Esophagus squamous epithelium (tissue), 5 donors: ENCODE measurements at places on chromosomes 11 and 22. TPM values are rescaled to one million over a fixed set of nuclear protein-coding genes. Genes with fewer than 3 reads are reported as not detected.

GRCh38 chr11:72591785-72592502, 82.3 kb downstream of the PDE2A start:
- H3K27ac ChIP-seq: no peak overlapping the region
- no peaks in the 10 kb centered on the region for H3K27me3 ChIP-seq
- no peak for DNase-seq
- H3K4me1 ChIP-seq: peaks cover 5% of the 10 kb centered on the region
- no peak overlapping the region for H3K4me3 ChIP-seq

DNA sequence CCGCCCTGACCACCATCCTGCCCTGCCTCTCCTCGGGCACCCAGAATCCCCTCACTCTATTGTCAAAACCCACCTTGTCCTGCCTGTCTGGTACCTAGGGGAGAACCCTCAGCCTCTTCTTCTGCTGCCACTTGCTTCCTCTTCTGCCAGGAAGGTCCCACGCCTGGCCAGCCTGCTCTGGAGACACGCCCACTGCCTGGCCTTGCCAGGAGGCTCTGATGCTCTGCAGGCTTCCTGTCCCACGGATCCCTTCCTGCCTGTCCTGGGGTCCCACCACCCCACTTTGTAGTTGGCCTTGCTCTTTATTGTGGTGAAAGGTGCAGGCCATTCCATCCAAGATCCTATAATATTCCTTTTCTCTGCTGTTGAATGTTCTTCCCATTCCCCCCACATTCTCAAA, 63.4 kb downstream of the BMAL1 start:
- no peak for DNase-seq
- peaks cover 21% of the 10 kb centered on the region for H3K4me1 ChIP-seq
- H3K4me3 ChIP-seq: no peak overlapping the region
- H3K27ac ChIP-seq: no peak overlapping the region

MS4A8 gene
- not detected for total RNA-seq

DNA sequence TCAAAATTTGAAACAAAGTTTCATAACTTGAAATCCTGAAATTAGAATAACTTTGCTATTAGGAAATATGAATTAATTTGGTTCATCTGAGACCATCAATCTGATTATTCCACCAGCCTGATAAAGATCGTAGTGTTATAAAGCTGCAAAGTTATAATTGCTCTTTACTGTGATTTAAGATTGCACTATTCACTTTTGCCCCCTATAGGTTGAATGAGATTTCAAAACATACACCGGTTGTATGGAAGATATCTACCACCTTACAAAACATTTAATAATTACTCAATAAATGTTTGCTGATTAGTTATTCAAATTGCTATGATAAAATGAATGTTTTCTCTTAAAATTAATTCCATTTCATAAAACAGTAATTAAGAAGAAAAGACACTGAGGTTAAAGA, 26.1 kb downstream of the APIP start:
- no peaks in the 10 kb centered on the region for H3K36me3 ChIP-seq
- no peak overlapping the region for H3K4me3 ChIP-seq
- no peak overlapping the region for H3K27ac ChIP-seq
- no peak for DNase-seq

DNA sequence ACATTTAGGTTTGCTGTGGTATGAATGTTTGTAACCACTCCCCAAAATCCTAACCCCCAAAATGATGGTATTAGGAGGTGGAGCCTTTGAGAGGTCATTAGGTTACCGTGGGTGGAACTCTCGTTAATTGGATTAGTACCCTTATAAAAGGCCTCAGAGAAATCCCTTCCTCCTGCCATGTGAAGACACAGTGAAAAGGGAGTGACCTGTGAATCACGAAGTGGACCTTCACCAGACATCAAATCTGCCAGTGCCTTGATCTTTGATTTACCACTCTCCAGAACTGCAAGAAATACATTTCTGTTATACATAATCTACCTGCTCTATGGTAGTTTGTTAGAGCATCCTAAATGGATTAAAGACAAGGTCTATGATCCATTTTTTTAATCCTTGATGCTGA, 12.6 kb upstream of the PICALM start:
- no peak overlapping the region for H3K4me3 ChIP-seq
- no peak overlapping the region for H3K27ac ChIP-seq
- no peaks in the 10 kb centered on the region for H3K27me3 ChIP-seq
- no peak for DNase-seq
- no peaks in the 10 kb centered on the region for H3K36me3 ChIP-seq
